ENCODE measurements at places on chromosomes 7 and 10.

DNA sequence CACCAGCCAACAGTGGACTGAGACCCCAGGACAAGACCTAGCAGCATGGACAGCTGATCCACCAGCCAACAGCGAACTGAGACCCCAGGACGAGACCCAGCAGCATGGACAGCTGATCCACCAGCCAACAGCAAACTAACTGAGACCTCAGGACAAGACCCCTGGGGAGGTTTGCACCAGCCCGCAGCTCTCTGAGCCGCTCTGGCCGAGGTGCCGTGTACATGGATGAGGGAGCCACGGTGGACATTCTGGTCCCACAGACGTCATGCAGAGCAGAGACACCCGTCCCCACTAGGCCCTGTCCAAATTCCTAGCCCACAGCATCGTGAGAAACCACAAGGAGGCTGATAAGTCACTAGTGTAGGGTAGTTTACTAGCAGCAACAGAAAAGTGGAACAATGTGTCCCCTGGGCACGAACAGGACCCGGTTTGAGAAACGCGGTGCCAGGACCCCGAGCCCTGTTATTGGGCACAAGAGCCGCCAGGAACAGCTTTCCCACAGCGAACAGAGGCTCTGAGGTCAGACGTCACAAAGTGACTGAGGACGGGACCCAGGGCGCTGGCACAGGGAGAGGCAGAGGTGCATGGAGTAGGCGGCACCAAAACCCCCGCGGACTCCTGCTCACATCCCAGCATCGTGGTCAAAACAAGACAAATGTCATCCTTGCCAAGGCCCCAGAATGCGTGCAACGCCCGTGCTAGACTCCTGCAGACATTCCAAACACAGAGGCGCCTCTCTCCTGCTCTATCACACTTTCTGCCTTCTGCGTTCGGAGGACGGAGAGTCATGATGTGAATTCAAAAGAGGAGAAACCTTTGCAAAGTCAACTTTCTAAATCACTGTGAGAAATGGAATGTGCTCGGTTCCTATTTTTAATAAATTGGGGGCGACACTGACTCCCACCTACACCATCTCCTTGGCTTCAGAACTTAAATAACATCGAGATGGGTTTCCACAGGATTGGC lies 8.1 kb downstream of the STK32C start:
- DNase-seq: no peak

GRCh38 chr10:91006001-91006751 lies 85.3 kb upstream of the ANKRD1 start:
- peak; percentile 87 for DNase-seq

DNA sequence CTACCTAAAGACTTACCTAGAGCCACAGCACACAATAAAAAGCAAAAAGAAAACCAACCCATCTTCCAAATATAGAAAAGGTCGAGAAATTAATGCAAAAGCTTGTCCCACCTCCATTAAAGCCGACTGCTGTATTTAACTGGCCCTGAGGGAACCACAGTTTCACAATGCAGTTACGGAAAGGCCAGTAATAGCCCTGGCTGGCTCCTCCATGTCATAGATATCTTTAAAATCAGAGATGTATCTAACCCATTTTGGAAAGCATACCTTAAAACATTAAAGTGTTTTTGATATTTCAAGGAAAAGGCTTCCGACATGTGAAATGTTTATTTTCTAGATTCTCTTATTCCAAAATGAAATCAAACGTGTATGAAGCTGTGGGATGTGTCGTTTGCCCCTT lies 23.0 kb downstream of the HDAC9 start:
- DNase-seq: no peak

DNA sequence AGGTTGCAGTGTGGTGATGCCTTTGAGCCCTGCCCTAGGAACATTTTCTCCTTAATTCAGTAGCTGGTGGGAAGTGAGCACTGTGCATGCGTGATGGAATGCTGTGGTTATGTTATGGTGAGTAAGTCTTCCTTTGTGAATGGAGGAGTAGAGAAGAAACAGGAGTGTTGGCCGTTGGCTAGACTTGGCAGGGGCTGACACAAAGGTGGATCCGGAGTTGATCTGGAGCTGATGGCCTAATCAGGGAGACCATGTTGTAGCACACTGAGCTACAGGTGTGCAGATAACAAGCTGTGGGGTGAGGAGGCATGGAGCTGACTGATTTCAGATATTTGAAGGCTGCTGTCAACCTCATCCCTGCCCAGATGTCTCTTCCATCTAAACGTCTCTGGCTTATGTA lies 122.3 kb downstream of the CNNM2 start:
- no peak for DNase-seq

DNA sequence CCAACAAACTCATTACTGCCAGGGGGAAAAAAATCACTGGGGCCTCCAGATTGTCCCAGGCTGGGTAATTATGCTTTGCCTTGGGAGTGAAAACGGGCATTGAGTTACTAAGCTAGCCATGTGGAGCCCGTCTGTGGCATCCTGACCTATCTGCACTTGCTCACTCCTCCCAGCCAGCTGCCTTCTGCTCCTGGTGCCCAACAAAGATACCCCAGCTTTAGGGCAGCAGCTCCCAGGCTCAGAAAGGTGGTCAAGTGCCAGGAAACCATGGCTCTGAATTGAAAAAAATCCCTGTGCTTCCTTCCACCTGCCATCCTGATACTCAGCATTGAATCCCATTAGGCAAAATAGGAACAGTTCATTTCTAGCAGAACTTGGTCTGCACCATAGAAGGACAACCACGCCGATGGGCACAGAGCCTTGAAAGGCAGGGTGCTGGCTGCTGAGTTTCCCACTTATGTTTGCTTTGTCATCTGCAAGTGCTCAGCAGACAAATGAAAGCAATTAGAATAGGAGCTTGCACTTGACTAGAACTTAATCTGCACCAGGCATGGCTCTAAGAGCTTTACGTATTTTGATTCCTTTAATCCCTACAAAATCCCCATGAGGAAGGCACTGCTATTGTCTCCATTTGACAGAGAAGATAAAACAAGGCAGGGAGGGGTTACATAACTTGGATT lies 42.8 kb downstream of the HSPA12A start:
- DNase-seq: no peak

GRCh38 chr7:131231381-131232220 lies 96.1 kb upstream of the MKLN1 start:
- DNase-seq: peak; percentile 81

DNA sequence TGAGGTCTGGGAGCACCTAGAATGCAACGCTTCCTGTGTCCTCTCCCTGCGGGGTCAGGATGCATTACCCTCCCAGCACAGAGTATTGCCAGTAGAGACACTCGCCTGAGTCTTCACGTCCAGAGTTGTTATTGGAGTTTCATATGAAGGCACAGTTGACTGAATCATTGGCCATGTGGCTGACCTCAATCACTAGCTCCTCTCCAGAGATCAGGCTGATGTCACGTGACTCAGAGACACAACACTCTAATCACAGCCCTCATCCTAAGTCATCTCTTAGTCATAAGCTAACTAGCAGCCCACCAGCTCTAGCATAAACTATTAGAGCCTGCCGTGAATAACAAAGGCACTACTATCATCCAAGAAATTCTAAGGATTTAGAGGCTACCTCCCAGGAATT lies 107.8 kb downstream of the HECW1 start:
- no peak for DNase-seq

DNA sequence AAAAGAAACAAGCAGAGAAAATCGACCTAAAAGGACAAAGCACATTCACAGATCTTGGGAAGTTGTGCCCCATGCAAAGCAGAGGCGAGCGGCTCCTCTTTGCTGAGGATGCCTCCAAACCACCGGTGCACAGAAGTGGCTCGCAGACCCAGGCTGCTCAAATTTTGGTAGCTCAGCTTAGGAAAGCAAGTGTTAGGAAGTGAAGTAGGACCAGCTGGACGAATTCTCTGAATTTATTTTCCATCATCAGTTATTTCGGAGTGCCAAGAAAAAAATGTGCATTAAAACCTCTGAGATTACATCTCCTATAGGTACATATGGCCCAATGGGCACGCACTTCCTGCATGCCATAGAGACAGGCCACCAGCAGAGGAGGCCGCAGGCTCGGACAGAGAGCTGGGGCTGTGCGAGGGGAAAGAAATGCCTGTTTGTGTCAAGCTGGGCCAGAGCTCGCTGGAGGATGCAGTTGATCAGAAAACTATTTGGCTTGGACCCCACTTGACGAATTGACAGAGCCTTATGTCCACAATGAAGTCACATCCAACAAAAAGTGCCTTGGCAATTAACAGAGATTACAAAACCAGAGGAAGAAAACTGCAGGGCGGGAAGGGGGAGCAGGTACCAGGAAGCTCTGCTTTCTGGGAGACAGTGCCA lies 122.3 kb upstream of the LYZL2 start:
- DNase-seq: peak; percentile 93

DNA sequence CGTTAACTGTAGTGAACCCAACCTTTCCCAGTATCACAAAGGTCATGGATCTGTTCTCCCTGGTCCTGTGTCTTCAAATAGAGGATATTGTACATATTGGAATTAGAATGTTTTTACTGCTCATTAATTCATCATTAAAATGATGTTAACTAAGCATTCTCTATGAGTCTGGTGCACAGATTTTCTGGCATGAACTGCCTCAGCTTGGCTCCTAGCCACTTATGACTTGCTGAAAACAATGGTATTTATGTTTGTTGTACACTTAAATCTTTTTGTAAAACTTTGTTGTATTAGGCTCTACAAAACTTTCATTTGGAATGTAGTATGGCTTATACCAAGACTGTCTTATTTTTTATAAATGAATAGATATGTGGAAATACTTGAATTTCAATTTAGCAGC lies 329.4 kb downstream of the TFEC start:
- DNase-seq: no peak

DNA sequence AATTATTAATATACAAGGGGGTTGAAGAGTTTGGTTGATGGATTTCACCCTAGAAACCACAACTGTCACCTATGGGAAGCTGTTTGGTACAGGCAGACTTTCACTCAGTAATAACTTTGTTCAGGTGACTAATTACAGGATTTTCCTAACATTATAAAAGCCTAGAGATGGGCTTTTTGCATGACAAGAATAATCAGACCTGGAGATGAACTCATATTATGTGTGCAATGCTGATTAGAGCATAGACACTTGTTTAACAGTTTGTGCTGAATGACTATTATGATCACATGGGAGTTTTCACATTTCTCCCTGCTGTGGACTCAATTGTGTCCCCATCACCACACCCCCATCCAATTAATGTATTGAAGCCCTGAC lies 90.2 kb upstream of the STEAP4 start:
- no peak for DNase-seq

- DNase-seq: no peak
Observed at GRCh38 chr10:29922892-29923291, 136.5 kb downstream of the JCAD start.

- no peak for DNase-seq
Observed at GRCh38 chr10:76231286-76231934, 800.0 kb downstream of the LRMDA start.

GRCh38 chr7:45460379-45460778 lies 113.8 kb upstream of the ADCY1 start:
- DNase-seq: no peak

DNA sequence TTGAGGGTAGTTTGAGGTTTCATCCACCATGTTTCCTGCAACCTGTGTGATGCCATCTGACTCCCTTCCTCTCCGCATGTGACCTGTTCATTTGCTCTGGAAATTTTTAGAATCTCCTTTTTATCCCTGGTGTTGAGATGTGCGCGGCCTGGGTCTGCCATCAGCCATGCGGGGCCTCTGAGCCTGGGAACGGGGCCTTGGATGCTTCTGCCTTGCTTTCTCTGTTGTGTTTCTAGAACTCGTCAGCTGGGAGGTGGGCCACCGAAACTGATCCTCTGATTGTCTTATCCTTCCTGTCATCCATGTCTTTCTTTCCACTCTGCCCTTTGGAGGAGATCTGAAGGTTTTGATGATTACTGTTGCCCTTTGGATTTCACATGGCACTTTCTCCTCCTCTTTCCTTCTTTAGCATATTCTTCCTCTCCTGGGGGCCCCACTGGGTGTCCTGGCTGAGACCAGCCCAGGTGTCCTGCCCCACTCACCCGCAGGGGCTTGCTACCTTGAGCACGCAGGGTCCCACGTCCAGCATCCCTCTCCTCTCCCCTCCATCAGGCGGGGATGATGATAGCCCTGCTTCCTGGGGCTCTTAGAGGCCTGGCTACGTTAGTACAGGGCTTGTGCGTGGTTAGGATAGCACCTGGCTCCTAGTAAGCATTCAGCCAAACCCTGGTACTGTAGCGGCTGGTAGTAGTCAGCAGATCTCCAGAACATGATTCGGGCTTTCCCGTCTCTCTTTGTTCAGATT lies 29.9 kb downstream of the PPP2R2D start:
- no peak for DNase-seq

DNA sequence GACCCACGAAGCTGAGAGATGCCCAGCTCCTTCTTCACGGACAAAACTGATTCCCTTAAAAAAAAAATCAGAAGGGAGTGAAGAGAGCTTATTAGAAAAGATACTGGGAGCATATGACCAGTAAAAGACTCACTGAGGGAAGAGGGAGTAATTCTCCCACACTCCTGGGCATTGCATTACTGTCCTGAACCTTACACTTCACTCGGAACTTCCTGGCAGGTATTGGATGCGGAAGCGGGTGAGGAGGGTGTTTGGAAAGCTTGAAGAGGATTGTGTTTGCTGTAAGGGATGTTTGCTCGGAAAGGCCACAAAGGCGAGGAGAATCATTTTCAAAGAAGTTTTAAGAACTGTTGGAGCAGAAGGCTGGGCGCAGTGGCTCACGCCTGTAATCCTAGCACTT lies 375 bp downstream of the HKDC1 start:
- no peak for DNase-seq

DNA sequence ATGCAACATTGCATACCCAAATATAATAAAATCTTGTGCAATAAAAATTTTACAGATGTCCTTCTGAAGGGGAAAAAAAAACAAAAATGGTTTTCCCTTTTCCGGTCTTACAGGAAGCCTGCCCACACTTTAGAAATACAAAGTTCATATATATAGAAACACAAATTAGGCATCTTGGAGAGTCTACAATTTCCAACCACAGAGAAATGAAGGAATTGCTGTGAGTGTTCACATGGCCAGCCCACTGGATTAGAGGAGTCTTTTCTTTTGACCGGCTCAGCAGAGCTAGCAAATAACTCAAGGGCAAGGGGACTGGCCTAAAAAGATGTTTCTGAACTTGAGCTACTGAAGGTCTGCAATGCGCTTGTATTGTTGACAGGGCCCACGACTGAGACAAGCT lies 92.4 kb downstream of the GLI3 start:
- DNase-seq: no peak

DNA sequence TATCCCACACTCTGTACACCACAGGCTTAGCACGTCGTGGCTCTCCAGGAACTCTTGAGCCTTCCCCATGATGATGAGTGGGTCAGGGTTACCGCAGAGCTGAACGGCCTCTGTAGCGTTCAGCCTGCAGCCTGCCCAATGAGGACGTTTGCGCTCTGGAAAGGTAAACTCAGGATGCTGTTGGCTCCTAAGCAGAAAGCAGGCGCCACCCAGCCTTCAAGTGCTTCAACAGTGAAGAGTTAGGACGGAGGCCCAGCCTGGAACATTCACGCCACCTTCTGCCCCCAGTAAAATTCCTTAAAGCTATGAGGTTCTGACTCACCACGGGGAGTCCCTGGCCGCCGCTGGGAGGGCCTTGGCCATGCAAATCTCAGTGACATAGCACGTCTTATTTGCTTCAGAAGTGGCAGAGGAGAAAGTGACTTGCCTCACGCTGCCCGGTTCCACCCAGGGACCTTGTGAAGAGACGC lies 161.5 kb upstream of the SH2B2 start:
- DNase-seq: no peak

Data from activated CD4-positive, alpha-beta T cell treated with anti-CD3 and anti-CD28 coated beads, Interleukin-2, Interleukin-6, amounts not matched to agents 100 ng/mL and 50 ng/mL, durations not matched to agents 16 hours and 8 hours (primary cell).